ENCODE measurements at places on chromosomes 5 and 9.

GRCh38 chr5:113127021-113127420 is 150.4 kb downstream of the DCP2 start:
- DNase-seq = no peak

DNA sequence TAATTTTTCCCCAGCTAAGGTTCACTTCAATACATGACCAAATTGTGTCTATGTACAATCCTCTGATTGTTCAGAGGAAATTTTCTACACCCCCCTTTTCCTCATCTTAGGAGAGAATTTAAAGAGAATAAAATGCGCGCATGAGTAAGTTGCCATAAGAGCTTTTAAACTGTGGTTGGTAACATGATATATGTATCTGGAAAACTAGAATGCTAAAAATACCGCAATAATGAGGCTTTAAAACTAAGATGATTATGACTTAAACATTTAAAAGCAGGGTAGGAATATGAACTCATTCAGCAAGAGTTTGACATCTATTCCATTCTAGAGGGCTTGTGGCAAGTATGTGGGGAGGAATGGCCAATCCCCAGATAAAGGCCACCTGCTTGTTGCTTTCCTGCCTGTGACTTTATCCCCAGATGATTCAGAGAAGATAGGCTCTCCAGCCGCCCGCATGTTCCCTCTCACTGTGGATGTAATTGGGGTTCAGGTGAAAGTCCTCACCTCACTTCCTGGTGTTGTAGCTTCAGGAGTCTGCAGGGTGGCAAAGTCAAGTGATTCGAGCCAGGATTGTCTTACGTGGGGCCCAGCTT is 26.5 kb upstream of the BASP1 start:
- DNase-seq = no peak

GRCh38 chr5:78211052-78211451 is 83.4 kb downstream of the AP3B1 start:
- no peak for DNase-seq

DNA sequence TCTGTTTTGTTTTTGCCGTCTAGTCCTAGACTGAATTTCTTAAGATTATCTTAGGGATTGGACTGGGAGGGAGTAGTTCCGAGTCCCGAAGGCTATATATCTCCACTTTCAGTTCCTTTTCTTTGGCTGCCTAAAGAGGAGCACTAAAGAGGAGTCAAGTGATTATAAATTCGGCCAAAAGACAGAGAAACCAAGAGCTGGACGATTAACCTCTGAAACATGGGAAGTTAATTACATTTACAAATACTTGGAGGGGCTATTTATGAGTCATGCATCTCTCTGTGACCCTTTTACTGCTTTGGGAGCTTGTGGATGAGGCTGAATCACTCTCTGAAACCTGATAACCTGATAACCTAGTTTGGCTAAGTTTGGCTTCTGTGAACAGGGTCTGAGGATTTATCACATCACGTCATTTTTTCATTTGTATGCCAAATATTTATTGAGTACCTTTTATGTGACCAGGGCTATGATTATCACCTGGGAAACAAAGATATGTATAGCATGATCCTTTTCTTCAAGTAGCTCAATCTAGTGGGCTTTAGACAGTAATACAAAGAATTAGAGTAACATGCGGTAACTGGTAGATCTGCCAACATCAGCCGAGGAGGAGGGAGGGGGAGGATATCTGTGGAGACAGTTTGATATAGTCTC is 180.9 kb downstream of the CD180 start:
- no peak for DNase-seq

DNA sequence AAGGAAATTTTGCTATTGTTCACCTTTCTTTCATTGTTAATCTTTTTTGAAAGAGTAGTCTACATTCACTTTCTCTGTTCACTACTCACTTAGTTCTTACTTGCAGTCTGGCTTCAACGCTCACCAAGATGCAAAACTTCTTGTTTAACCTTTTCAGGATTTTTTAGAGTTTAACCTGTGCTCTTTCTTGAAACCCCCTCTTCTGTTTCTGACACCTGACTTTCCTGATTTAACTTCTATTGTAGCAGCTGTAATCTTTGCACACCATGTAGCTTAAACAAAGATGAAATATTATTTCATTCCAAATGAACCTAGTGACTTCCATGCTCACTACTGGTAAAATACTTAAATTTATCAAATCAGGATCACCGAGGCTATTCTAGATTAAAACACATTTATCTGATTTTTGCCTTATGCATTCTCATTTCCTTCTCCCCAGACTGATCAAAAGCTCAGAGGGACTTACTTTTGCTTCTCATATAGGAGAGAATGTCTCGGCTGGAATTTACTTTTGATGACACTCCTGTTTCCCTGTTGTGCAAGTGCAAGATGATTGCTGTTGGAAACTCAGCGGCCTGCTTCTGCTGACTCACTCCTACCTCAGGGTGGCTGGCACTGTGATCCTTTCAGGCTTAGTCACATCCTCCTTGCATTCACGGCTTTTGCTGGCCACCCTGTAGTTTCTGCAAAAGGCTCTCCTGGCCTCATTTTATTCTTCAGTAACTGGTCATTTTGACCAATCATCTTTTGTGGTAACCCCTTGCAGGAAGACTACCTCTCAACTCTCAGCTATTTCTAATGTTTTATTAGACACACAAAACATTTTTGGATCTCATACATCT is 109.3 kb upstream of the IFNE start:
- DNase-seq = no peak

GRCh38 chr5:179974246-179974945 is 66.7 kb upstream of the TBC1D9B start:
- DNase-seq = no peak

DNA sequence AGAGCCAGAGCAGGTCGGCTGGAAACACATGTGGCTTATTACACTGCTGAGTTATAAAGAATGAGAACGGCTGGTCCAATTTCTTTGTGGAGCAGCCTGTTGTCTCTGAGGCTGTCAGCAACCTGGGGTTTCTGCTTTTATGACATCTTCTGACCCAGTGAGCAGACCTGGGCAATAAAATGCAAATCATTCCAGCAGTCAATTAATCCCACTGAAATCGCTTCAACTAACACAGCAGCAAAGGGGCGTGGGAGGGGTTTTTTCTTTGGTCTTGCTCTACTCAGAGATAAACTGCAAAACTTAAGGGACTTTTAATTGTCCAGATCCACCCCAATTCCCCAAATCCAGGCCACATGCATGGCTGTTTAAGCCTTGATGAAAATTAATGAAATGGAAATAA is 215.7 kb downstream of the SLIT3 start:
- DNase-seq = no peak

DNA sequence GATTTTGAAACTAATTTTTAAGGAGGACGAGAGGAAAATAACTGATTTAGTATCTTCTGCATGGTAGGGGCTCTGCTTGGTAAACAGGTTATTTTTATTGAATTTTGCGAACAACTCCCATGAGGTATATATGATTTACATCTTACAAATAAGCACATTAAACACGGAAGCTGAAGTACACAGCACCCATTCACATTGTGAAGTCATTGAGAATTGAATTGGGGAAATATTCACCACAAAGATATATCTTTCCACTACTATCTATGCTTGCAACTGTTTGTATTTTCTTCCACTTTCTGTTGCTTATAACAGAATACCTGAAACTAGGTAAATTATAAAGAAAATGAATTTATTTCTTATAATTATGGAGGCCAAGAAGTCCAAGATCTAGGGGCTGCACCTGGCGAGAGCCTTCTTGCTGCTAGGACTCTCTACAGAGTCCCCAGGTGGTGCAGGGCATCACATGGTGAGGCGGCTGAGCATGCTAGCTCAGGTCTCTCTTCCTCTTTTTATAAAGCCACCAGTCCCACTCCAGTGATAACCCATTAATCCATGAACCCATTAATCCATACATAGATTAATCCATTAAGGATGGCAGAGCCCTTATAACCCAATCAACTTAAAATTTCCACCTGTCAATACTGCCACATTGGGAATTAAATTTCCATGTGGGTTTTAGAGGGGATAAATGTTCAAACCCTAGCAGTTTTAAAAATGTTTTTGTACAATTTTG is 79.0 kb upstream of the ZNF608 start:
- no peak for DNase-seq

GRCh38 chr9:27078685-27079084 is 30.3 kb upstream of the TEK start:
- DNase-seq = no peak

GRCh38 chr5:62314213-62314830 is 8.3 kb downstream of the KIF2A start:
- no peak for DNase-seq

- DNase-seq = no peak
Observed at GRCh38 chr5:170819824-170820223, 36.3 kb downstream of the GABRP start.

DNA sequence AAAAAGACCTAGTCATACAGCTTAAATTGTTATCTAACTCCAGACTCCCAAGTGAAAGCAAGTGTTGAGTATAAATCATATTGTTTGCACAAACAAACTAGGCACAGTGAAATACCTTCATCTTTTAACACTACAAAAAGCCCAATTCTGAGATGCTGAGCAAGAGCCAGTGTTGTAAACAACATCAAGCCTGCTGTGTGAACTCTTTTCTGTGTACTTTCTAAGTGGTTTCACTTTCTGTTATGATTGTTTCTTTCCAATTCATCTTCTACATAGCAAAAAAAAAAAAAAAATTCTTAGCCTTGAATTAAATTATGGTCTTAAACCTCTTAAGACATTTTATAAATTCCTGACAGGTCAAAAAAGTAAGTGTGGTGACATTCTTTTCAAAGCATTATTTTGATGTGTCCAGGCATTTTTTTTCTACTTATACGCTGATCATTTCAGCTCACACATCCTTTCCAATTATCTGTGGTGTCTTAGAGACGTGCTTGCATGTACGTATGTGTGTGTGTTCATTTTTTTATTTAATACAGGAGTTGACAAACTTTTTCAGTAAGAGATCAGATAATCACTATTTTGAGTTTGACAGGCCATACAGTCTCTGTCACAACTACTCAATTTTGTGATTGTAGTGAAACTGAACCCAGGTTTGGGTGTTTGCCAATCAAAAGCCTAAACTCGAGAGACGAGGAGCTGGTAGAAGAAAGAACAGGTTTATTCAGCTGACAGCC is 556.1 kb downstream of the CDH9 start:
- no peak for DNase-seq

Data from activated CD4-positive, CD25-positive, alpha-beta regulatory T cell treated with anti-CD3 and anti-CD28 coated beads, Interleukin-2, amount 50 U/mL, for 72 hours (primary cell).